ENCODE measurements at places on chromosomes 11 and 22.

- DNase-seq: peak; percentile 33
Measured at GRCh38 chr11:2377511-2378443, 667 bp downstream of the CD81 start.

DNA sequence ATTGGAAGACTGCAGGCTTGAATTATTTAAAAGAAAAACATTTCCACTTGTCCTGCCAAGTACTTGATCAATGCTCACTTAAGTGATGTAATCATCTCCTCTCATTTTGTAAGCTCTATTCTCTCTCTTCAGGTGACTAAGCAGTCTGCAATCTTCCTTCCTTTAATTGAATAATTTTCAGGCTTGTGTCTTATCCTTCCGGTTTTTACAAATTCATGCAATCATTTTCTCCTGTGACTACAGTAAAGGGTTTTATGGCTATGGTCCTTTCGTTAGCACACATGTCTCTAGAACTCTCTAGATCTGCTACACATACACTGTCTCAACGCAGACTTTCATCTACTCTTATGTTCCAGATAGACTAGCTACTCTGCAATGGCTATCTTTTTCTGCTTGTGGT, 12.6 kb upstream of the UPB1 start:
- DNase-seq: no peak

GRCh38 chr11:2516276-2517015, 71.6 kb downstream of the KCNQ1 start:
- DNase-seq: no peak

DNA sequence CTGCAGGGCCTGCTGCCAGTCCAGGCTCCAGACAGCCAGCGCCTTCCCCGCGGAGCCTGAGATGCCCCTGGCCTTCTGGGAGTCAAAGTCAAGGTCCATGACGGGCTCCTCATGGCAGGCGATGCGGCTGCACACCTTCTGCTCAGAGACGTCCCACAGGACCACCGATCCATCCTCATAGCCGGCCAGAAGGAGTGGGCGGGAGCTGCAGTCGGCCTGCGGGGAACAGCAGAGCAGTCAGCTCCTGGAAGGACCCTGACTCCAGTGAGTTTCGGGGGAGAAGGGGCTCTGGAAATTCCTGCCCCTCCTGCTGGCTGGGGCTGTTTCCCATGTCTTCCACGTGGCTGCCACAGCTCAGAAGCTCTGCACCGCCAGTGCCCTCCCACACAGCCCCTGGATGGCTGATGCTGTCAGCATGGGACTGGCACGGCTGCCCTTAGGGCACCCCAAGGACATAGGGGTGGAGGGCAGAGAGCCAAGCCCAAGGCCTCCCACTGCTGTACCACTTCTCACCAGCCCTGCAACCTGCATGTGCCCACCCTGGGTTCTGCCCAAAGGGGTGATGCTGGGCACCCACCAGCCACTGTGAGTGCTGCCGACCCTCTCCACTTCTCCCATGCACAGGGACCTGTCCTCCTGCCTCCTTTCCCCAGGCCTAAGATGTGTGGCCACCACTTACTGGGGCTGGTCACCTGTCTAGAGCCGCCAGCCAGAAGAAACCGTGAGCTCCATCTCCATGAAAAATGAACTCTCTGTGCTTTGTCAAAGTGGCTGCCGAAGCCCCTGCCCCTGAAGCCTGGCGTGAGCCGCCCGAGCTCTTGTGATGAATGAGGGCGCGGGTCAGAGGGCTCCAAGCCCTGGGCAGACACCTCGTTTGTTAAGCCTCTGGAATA, 41.7 kb downstream of the TBX1 start:
- no peak for DNase-seq

- no peak for DNase-seq
Measured at GRCh38 chr11:126630893-126631798, 275.7 kb downstream of the ST3GAL4 start.

DNA sequence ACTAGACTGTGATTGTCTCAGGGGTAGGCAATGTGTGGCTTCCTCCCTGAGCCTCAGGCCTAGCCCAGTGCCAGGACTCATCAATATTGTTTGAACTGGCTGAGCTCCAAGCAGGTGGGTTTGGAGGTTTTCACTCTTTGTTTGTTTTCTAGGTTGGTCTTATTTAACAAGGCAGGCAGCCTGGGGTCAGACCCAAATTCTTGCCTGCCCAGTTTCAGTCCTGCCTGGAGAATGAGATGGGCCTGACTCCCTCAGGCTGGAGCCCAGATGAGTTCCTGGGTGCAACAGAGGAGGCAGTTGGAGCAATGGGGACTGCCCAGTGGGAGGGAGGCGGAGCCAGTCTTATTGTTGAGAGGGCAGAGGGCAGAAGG, 28.3 kb upstream of the TP53I11 start:
- peak; percentile 87 for DNase-seq

DNA sequence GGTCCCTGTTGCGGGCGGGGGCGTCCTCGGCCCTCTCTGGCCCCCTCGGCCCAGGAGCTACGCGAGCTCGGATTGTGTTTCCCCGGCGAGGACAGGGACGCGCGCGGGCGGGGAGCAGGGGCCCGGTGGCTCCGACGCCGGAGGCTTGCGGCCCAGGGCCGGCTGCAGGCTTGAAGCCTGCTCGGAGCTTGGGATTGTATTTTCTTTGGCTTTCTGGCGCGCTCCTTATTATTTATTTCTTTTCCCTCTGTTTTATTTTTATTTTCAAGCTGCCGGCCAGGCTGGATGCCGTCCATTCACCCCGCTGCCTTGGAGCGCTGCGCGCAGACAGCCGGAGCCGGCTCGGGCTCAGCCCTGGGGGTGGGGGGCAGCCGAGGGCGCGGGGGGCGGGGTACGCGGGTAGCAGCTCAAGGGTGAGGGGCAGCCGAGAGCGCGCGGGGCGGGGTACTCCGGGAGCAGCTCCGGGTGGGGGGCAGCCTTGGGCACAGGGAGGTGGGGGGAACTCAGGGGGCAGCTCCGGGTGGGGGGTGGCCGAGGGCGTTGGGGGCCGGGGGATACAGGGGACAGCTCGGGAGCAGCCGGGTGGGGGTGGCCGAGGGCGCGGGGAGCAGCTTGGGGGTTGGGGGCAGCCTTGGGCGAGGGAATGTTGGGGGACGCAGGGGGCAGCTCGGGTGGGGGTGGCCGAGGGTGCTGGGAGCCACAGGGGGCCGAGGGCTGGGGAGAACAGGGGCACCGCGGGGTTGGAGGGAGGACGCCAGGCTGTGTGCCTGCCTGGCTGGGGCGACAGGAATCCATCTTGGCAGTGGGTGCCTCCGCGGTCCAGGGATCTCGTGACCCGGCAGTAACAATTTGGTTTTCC, 42.7 kb downstream of the KCNJ1 start:
- no peak for DNase-seq

DNA sequence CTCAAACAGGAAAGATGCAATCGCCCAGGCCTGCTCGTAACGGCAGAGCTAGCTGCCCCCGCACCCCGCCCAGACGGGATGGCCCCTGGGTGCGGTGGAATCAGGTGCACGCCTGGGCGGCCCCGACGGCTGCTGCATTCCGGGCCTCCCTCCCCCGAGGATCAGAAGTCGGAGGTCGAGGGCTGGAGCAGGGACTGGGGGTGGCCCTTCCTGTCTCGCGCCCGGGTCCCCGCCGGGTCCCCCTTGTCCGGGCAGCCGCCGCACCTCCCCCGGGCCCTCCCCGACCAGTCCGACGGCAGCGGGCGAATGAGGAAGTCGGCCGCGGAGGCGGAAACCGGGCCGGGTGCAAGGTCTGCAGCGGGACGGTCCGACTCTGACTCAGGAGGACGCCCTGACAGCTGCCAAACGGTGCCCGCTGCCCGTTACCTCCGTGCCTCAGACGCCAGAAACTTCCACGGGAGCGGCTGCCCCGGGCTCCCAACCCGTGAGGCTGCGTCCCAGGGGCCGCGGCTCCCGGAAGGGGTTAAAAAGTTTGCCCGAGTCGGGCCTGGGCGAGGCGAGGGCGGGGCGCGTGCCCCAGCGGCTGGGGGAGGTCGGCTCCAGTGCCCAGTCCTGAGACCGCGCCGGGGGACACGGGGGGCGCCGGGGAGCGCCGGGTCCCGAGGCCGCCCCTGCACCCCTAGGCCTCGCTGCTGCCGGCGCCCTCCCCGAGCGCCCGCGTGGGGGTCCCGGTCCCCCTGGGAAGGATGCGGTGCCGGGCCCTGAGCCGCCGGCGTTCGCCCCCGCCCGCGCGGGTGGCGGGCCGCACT, 663 bp downstream of the MYH9 start:
- no peak for DNase-seq

GRCh38 chr11:27625347-27625912, 74.8 kb downstream of the BDNF start:
- no peak for DNase-seq

GRCh38 chr11:75369560-75370255, 18.2 kb upstream of the ARRB1 start:
- DNase-seq: no peak

DNA sequence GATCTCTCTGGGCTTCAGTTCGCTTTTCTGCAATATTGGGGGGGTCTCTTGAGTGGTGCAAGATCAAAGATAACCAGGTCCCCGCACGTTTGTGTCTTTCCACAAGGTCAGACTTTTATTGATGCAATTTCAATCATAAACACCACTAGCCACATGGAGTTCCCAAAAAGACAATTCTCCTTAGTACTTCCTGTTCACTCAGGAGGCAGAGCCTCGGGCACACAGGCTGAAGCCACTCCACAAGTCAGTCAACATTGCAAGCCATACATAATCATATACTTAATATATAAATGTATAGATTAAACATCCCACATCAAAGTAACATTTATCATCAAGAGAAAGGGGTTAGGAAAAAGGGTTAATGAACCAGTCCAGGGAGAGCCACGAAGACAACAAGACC, 12.0 kb downstream of the ST14 start:
- DNase-seq: no peak

GRCh38 chr22:20117633-20118299, 740 bp upstream of the TRMT2A start:
- DNase-seq: no peak

DNA sequence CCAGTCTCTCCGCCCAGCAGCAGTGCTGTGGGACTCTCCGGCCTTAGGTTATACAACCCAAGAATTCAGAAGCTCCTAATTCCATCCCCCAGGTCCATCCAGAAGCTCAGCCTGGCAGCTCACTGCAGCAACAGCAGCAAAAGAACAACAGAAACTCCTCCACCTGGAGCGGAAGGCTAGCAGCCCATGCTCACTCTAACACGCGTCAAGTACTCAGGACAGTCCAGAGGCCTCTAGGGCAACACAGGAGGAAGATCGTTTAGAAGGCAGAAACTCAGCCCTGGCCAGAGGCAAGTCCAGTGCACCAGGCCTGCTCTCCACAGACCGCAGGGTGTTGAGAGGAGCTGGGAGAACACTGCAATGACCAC, 17.1 kb downstream of the PLA2G6 start:
- DNase-seq: no peak

DNA sequence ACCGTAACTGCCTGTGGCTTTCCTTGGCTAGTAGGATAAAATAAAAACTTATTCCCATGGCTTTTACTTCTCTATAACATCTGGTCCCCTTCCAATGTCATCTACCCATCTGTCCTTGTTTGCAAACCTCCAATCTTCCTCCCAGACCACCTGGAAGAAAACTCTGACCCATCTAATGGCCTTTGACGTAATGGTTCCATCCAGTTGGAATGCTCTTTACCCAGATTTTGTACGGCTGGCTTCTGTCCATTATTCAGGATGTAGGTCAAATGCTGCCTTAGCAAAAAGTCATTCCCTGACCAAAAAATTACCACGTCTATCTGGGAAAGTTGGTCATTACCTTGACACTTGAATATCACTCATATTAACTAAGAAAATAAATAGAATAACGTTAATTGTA, 577.9 kb upstream of the ANO5 start:
- DNase-seq: no peak

GRCh38 chr11:124745270-124745834, 5.6 kb downstream of the NRGN start:
- no peak for DNase-seq

All from NCI-H1930 (cell line).